Stimulated activated CD4-positive, alpha-beta T cell treated with anti-CD3 and anti-CD28 coated beads, Interleukin-2, amount 100 ng/mL, for 4 hours (primary cell): ENCODE measurements at places on chromosomes 5 and 9.

GRCh38 chr9:132605387-132605786 lies 23.0 kb downstream of the BARHL1 start:
- no peak for DNase-seq

GRCh38 chr5:61686491-61687257 lies 354.6 kb downstream of the ZSWIM6 start:
- no peak for DNase-seq

DNA sequence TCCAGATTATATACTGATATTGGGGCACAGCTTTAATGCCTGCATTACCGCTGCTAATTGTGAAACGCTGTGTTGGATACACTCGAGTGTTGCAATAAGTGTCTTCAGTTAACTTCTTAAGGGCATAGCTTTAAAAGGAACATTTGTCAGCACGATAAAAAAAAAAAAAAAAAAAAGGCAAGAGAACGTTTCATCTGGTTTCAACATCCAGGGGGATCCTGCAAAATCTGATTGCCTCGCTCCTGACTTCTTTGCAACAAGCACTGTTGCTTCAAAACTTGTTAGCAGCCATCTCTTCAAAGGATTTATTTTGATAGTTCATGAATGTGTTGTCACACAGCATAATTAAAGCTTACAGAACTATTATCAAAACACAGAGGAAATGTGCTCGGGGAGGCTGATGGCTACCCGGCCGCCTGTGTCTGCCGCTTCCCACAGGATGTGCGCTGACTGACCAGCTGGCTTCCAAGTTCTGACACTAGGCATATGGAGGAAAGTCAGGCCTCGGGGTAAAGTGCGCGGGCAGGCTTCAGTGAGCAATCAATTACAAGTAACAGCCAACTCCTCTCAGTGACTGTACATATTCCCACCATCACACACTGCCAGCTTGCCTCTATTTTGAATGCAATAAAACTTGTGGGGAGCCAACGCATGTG lies 77.7 kb downstream of the EBF1 start:
- no peak for DNase-seq

- DNase-seq = peak; percentile 64
These were observed at the start of gene FCHSD1 for GRCh38 chr5:141650851-141651727. FCHSD1 (minus strand) TSS chr5:141651418; CDS start chr5:141651368, 50 bp downstream.

- DNase-seq = no peak
These were observed 36.7 kb upstream of the FUBP3 start for GRCh38 chr9:130542457-130543228.

GRCh38 chr5:164234321-164234720 lies 728.9 kb downstream of the MAT2B start:
- no peak for DNase-seq

DNA sequence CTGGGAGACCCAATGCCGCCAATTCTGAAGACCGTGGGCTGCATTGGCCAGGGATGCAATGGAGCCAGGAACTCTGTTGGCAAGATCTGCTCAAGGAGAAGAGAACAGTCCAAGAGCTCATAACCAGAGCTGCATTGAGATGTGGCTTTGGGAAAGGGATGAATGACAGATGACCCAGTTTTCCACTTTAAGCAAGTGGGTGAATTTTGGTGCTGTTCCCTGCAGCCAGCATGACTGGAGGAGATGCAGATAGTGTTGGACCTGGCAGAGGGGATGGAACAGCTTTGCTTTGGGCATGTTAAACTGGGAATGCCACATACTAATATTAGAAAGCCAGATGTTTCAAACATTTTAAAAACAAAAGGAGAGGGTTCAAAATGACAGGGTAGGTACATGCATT lies 143.1 kb downstream of the FSTL4 start:
- DNase-seq = no peak

GRCh38 chr9:129761901-129762369 lies 9.1 kb upstream of the PTGES start:
- DNase-seq = no peak

- no peak for DNase-seq
These were observed 15.2 kb downstream of the OR1B1 start for GRCh38 chr9:122642226-122642625.

GRCh38 chr5:39148983-39149534 lies 70.3 kb downstream of the FYB1 start:
- DNase-seq = no peak

- no peak for DNase-seq
These were observed 28.8 kb downstream of the LPCAT1 start for GRCh38 chr5:1494780-1495524.

- no peak for DNase-seq
These were observed 64.1 kb upstream of the TYRP1 start for GRCh38 chr9:12629067-12629466.

- no peak for DNase-seq
These were observed 32.8 kb upstream of the NMUR2 start for GRCh38 chr5:152437866-152438265.

GRCh38 chr5:28254846-28255245 lies 1216.5 kb upstream of the CDH9 start:
- DNase-seq = no peak

DNA sequence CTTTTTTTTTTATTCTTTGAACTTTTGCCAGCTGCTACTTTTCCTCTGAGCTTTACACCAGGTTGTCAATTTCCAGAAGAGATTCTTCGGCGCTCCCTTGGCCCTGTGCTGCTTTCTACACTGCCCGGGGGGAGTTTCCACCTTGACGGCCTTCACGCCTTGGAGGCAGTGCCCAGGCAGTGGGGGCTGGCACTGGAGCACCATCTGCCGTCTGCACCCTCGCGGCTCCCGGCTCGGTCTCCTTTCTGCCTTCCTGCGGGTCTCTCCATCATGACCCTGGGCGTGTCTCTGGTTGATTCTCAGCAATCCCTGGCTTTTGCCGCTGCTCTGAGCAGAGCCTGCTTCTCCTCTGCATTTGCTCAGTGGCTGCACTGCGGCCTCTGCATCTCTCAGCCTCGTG lies 2.9 kb downstream of the SLC6A18 start:
- DNase-seq = no peak

DNA sequence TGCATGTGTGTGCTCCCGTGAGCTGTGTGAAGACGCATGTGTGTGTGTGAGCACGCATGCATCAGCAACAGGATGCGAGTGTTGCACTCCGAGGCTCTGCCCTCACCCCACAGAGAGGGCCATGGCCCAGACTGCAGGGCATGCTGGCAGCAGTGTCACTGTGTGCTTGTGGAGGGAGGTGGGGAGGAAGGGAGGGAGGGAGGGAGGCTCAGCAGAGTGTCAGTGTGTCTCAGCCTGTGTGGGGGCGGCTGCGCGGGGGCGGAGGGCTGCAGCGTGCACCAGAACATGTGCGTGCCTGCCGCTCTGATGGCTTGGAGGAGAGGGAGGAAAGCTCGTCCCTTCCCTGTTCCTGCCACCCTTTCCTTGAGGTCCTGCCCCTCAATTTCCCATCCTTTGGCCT lies 5.3 kb downstream of the CAMK2A start:
- no peak for DNase-seq

GRCh38 chr5:35881758-35882157 lies 25.1 kb downstream of the IL7R start:
- no peak for DNase-seq

GRCh38 chr9:6917162-6917561 lies 159.4 kb downstream of the KDM4C start:
- no peak for DNase-seq

GRCh38 chr9:35906923-35907699 lies 1.1 kb downstream of the HRCT1 start:
- no peak for DNase-seq

DNA sequence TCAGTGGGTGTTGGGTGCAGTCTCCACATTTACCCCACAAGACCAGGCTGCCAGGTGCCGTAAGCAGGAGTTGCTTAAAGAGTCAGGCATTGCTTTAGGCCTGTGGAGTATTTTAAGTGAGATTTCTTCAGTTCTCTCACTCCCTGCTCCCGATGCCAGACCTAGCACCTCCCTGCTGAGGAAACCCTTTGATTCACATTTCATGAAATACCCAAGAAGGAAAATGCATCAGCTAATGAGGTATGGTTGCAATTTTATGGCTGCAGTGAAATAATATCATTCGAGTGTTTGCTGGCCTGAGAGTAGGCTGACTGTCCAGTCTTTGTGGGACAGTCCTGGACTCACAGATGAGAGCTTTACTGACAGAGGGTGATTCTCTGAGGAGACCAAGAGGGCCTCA lies 67.4 kb upstream of the CTSL start:
- no peak for DNase-seq

DNA sequence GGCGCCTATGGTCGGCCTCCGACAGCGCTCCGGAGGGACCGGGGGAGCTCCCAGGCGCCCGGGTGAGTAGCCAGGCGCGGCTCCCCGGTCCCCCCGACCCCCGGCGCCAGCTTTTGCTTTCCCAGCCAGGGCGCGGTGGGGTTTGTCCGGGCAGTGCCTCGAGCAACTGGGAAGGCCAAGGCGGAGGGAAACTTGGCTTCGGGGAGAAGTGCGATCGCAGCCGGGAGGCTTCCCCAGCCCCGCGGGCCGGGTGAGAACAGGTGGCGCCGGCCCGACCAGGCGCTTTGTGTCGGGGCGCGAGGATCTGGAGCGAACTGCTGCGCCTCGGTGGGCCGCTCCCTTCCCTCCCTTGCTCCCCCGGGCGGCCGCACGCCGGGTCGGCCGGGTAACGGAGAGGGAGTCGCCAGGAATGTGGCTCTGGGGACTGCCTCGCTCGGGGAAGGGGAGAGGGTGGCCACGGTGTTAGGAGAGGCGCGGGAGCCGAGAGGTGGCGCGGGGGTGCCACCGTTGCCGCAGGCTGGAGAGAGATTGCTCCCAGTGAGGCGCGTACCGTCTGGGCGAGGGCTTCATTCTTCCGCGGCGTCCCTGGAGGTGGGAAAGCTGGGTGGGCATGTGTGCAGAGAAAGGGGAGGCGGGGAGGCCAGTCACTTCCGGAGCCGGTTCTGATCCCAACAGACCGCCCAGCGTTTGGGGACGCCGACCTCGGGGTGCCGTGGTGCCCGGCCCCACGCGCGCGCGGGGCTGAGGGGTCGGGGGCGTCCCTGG lies 561 bp downstream of the DAPK1 start:
- no peak for DNase-seq

- peak; percentile 33 for DNase-seq
These were observed 277.7 kb upstream of the PTGER4 start for GRCh38 chr5:40402007-40402364.

DNA sequence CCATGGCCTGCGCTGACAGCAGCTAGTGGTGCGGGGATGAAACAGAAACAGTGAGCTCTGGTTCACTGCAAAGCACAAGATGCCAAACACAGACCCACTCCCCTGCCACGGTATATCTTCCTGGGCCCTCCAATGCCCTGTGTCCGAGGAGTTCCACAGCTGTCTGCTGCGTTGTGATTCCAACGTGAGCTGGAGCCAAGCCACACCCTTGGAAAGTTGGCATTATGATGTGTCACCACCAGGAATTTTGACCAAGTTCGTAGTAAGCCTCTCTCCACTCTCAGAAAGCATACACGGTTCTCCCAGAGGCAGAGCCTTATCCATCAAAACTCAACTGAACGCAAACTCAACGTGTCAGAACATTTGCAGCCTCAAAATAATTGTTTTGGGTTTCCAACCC lies 55.6 kb downstream of the MACROH2A1 start:
- DNase-seq = no peak

DNA sequence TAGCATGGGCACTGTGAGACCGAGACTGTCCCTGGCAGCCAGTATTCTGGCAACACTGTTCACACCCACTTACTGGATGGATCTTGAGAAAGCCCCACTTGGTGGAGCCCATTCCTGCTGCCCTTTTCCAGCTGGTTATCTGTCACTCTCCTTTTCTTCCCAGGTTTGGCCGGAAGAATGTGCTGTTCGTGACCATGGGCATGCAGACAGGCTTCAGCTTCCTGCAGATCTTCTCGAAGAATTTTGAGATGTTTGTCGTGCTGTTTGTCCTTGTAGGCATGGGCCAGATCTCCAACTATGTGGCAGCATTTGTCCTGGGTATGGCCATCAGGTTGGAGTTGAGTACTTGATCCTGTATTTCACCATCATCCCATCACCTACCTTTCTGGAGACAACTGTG lies 14.5 kb downstream of the SLC22A5 start:
- no peak for DNase-seq

DNA sequence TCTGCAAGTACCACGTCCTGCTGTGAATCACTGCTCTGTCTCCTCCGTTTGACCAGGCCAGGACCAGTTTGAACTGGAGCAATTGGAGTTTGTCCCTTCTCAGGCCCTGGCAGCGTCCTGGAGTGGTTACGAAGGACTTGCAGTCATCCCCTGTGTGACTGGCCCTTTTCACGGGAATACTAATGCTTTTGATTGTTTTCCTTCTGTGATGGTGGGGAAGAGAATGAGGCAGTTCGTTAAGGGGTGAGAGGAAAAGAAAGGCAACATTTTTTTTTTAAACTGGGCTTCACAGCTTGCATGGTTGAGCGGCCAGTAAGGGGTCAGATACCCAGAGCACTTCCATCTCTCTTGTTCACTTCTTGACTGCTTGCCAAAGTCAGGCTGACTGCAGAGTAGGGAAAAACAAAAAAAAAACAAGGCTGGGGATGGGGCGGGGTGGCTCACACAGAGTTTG lies 153.5 kb upstream of the STK32A start:
- DNase-seq = no peak

DNA sequence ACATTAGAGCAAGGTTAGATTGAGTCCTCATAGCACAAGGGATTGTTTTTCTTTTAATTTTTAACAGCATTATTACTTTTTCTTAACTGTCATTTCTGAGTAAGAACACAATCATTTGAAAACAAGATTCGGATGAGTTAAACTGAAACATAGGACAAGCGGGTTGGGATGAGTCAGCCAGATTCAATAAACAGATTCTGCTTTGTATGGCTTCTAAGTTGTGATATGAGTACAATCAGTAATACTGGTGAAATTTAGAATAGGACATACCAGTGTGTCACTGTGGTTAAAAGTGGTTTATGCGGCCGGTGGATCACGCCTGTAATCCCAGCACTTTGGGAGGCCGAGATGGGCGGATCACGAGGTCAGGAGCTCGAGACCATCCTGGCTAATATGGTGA lies 364.3 kb upstream of the CDH10 start:
- DNase-seq = no peak

DNA sequence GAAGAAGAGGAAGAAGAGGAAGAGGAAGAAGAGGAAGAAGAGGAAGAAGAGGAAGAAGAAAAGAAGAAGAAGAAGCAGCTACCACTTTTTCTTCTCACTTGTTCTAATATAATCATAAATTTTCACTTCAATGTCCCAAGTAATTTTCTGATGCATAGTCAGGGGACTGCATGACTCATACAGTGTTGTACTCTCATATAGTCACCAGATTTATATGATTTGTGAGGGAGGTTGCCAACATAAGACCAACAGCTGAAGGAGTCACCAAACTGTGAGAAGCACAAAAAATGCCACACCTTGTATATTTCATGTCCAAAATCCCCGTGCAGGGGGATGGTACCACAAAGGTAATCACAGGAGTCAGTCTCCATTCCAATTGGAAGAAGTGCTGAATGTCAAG lies 32.7 kb upstream of the DMRTA1 start:
- DNase-seq = no peak
